ENCODE measurements at places on chromosomes 2 and 18.

GRCh38 chr2:237935740-237936452 is 30.9 kb upstream of the UBE2F start:
- DNase-seq, result no peak

DNA sequence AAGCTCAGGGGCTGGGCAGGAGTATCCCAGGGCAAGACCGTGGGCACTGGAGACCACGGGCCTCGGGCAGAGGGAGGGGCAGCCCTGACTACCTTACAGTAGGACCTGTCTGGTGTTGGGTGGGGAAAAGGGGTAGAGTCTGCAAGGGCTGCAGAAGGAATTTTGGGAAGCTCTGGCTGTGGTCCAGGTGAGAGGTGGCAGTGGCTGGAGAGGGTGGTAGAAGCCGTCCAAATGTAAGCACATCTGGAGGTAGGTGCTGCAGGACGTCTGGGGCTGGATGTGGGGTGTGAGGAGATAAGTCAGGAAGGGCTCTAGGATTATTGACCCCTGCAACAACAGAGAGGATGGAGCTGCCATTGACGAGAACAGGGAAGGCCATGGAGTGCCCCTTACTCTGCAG is 486.7 kb downstream of the EIPR1 start:
- DNase-seq, result no peak

DNA sequence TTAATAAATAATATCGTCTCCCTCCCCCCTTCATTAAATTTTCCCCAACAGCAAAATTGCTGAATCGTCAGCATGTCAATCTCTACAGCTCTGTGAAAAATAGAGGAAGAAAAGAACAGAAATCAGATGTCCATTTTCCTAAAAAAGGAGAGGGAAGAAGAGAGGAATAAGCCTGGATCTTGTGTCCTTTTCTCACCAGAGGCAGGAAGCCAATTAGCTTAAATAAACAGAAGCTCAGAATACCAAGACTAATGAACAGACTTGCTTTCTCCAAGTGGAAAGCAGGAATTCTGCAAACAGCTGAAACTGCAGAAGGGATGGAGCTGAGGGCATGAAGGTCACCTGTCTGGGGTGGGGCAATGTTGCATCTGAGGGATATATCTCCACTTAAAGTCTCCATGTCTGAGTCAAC is 265.7 kb downstream of the CCDC85A start:
- no peak for DNase-seq

- no peak for DNase-seq
These were observed 20.8 kb downstream of the PTPN18 start for GRCh38 chr2:130376433-130377293.

GRCh38 chr18:61860302-61860701 is 32.5 kb downstream of the RNF152 start:
- DNase-seq, result no peak

DNA sequence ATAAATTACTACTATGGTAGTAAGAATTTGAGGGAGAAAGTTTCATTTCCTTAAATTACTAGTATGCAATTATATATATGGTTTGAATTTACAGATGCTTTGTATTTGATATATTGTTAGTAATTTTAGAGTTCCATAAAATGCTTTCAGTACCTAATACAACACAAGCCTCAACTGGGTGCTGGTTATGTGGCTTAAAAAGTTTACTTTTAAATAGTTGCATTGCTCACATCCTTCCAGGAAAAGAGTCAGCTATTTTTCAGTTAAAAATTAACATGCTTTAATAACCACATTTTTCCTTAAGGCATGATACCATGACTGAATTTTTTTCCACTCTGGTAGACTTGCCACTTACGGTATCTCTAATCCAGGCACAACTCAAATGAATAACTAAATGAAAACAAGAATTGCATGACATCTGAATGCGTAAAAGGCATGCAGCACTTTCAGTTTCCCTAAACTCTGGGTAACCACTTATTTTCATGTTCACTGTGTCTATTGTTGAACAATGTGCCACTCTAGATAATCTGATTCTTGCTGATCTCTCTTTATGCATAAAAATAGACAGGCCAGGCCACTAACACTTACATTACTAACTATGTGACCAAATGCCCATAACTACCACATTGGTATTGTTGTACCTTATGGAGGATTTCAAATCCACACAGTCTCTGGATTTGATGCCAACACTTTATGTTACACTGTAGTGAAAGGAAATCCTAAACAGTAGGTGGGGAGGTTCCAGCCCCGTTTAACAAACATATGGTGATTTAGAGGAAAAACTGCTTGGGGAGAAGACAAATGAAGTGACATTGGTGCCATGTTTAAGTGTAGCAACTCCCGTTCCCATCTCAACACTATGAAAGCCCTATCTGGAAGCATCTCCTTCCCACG is 35.5 kb upstream of the SLC35F5 start:
- no peak for DNase-seq

DNA sequence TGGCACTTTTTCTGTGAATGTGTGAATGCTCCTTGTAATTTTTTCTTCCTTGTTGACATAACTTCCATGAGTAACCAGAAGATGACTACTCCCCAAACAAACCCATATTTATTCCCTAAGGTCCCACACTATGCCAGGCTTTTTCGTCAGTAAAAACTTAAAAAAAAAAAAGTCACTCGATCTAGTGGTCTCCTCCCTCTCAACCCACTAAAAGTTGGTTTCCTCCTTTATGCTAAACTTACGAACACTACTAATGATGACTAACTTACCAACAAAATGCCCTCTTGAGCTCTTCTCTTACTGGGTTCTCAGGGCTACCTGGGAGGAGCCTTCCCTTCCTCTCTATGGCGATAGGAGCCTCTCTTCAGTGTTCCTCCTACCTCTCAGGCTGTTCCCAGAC is 18.2 kb downstream of the ACVR1 start:
- DNase-seq, result no peak

- no peak for DNase-seq
These were observed 137.7 kb upstream of the CYP1B1 start for GRCh38 chr2:38213619-38214167.

DNA sequence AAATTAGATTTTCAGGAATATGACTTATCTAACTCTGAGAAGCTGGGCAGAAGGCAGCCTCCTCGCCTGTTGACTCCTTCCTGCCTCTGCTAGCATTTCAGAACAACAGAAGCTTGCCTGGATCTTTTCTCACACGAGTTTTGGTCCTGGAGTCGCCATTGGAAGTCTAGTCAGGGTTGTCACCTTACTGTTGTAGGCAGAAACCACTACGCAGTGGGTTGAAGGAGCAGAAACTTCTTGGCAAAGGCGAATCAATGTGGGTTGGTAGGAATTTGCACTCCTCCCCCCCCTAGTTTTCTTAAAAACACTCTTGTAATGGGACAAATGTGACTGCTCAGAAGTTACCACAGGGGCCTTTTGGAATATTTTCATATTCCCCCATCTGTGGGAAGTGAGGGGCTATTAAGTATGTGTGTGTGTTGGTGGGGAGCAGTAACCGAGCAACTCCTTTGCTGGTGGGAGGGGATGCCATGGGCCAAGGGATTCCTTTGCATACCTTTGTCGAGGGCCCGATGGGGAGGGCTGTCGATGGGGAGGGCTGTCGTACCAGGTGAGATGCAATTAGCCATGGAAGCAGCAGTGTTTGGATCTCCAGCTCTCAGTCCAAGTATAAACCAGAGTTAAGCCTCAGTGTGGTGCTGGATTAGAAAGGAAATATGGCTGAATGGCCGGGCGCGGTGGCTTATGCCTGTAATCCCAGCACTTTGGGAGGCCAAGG is 117.4 kb downstream of the FMNL2 start:
- no peak for DNase-seq

DNA sequence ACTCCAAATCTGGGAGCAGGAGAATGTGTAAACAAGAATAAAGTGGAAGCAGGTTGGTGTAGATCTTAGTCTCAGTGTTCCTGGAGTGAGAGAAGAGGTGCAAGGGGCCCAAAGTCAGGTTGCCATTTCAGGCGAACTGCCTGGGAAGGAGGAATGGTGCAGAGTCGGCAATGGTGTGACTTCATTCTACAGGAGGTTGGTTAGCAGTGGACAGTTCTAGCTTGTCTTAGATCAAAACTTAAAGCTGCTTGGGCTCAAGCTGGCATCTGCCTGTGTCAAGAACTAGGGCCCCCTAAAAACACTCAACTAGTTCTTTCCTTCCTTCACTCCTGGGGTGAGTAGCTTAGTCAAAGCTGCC is 3.5 kb downstream of the STK16 start:
- DNase-seq, result no peak

GRCh38 chr2:102337481-102338386 is 17.9 kb upstream of the IL18R1 start:
- peak; percentile 32 for DNase-seq

DNA sequence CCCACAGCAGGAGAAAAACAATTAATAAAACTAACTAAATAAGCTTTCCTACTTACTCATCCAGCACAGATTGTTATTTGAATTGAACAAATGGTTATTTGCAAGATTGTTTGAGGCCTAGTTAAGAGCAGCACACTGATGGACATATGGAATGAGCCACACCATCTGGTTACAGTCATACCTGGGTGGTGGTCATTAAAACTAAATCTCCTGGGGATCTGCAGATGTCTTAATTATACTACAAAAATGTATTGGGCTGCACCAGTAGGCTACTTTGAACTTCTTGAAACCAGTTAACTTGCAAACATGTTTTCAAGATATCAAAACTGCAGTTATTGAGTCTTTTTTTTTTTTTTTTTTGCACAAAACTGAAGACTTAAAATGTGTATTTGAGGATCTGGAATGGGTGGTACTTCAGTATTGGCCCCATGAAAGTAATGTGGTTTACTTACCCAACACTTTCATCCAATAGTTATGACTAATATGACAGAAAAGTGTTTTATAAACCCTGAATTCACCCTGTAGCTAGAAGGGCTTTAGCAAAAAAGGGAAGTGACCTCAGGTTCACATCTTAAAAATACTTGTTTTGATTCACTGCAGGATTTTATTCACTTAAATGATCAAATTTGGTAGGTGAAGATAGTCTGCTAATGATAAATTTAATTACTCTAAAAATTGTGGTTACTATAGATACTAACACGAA is 10.8 kb downstream of the AGFG1 start:
- peak; percentile 35 for DNase-seq

All from fibroblast of skin of abdomen (primary cell).